Epithelial cell of proximal tubule (primary cell): ENCODE measurements at places on chromosomes 2 and 18. TPM values are rescaled to one million over a fixed set of nuclear protein-coding genes. Genes with fewer than 3 reads are reported as not detected.

DNA sequence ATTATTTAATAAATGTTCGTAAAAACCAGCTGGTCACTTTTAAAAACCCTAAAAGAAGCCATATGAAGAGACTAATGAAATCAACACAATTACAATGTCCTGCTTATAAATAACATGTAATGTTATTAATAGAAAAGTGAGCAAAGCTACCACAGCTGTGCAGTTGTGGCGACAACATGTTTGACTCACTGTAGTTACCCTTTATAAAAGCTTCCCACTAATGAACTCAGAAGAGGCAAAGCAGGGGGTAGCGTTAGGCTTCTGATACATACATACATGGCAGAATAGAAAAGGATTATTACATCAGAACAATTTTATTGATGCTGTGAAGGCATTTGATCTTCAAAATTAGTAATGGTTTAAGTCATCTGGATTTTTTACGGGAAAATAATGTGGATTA is 219.7 kb downstream of the SLC4A10 start:
- DNase-seq: no peak

GRHL1 gene
- total RNA-seq: 3.9 and 6.8 TPM in 2 replicates

EIPR1 gene
- total RNA-seq: 43.9 and 68.4 TPM in 2 replicates

NLRC4 gene
- not detected in 2 replicates for total RNA-seq

SERPINB4 gene
- total RNA-seq: not detected in 2 replicates

STRADB gene
- 27.8 and 31.0 TPM in 2 replicates for total RNA-seq

SOWAHC gene
- 9.2 and 22.5 TPM in 2 replicates for total RNA-seq

ANKRD29 gene
- total RNA-seq: 1.2 and 2.7 TPM in 2 replicates
